ENCODE measurements at places on chromosomes 12 and 14.

- no peak for DNase-seq
These were observed 13.4 kb downstream of the MTERF2 start for GRCh38 chr12:106973545-106973944.

DNA sequence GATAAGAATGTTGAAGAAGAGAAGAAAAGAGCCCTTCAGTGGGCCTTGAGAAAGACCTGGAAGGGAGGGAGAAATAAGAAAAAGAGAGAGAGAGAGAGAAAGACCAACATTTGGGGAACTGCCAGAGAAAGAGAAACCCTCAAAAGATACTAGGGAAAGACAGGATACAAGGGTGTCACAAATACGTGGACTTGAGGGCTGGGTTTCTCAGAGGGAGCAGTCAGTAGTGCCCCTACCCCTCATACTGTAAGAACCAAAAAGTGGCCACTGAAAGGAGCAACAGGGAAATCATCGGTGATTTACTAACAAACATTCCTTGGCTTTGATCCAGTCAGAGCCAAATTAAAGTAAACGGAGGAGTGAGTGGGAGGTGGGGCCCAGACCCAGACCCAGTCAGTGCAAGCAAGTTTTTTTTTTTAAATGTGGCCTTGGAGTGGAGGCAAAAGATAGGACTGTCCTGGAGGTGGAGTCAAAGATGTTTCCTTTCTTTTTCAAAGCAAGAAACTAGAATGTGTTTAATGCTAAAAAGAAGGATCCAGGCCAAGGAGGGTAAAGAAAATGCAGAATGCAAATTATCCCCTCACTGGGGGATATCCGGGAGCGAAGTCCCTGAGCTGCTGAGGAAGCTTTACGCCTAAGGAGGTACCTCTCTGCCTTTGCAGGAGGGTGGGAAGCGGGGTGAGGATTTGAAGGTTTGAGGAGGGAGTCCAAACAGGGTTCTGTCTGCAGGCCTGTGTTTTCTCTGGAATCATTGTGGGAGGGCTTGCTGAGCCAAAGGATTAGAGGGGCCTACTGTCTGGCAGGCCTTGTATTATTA lies 143.5 kb upstream of the AMIGO2 start:
- no peak for DNase-seq

DNA sequence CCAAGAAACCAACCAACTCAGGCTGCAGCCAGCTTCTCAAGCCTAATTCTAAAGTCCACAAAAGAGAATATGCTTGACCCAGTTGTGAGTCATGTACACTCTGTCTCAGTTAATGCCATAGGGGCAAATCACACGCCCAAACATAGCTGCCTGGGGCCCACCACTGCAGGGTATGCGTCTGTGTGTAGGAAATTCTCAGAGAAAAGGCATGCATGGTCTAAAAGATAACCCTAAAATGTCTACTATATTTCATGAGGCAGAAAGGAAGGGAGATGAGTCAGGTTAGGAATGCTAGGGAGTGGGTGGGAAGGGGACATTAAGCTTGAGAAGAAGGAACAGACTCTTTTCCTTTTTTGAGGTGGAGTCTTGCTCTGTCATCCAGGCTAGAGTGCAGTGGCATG lies 22.3 kb upstream of the SPTLC2 start:
- no peak for DNase-seq

DNA sequence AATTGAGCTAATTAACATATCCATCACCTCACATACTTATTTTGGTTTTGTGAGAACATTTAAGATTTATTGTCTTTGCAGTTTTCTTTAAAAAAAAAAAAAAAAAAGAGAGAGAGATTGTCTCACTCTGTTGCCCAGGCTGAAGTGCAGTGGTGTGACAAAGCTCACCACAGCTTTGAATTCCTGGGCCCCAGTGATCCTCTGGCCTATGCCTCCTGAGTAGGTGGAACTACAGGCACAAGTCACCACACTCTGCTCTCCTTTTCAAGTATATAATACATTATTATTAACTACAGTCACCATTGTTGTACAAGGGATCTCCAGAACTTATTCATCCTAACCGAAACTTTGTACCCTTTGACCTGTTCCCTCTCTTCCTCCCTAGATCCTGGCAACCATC lies 64.0 kb downstream of the NUMB start:
- no peak for DNase-seq

- peak; percentile 74 for DNase-seq
These were observed 661.7 kb downstream of the VRK1 start for GRCh38 chr14:97458661-97459579.

DNA sequence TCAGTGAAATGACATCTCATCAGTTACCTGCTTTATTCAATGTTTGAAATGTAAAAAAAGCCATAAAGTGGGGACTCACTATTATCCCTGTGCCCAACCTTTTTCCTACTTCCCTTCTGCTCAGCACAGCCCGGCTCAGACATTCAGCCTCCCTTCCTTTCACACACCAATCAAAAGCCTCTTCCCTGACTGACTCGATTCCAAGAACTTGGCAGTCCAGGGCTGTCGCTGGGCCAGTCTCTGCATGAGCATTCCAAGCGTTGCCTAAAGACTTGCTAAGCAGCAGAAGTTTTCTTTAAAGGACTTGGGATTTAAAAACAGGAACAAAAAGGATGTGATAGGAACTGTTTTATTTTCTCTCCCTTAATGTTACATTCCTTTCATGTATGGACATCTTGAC lies 22.7 kb downstream of the ITPR2 start:
- no peak for DNase-seq

GRCh38 chr12:107859367-107859766 lies 84.9 kb downstream of the ASCL4 start:
- no peak for DNase-seq

GRCh38 chr14:77556946-77557345 lies 58.3 kb upstream of the ISM2 start:
- DNase-seq: no peak

DNA sequence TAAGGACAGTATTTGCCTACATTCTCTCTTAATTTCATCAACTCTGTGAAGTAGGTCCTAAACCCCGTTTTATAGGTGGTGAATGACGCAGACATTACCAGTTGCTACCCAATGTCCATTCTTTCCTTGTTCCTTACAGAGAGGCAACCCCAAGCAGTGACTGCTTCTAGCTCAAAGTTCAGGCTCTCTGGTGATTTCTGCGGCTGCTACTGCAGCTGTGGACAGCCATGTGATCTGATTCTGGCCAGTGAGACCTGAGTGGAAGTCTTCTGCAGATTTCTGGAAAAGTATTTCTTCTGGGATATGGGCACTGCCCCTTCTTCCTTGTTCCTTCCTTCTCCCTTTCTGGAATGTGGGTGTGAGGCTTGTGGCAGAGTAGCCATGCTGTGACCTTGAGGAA lies 82.9 kb downstream of the ARF6 start:
- no peak for DNase-seq
